ENCODE measurements at places on chromosomes 3 and 15.
A peak's percentile ranks its signal among the peaks of the same experiment; 100 is the strongest.

GRCh38 chr3:57086201-57086600 lies 25.7 kb downstream of the SPATA12 start:
- no peak for DNase-seq

DNA sequence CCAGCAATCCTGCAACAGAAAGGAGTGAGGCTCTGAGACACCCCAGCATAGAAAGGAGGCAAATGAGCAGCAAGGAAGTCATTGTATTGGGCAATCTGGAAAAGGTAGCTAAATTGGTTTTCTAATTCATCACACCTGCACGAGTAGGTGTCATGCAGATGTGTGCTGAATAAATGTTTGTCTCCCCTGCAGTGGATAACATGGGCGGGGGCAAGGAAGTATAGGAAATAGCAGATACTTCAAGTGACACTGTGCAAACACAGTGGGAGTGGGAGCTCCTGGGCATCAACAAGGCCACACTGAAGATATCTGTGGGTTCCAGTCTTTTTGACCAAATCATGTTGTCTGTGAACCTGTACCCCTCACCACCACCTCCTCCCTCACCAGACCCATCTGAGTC lies 14.4 kb upstream of the HTR3E start:
- no peak for DNase-seq

DNA sequence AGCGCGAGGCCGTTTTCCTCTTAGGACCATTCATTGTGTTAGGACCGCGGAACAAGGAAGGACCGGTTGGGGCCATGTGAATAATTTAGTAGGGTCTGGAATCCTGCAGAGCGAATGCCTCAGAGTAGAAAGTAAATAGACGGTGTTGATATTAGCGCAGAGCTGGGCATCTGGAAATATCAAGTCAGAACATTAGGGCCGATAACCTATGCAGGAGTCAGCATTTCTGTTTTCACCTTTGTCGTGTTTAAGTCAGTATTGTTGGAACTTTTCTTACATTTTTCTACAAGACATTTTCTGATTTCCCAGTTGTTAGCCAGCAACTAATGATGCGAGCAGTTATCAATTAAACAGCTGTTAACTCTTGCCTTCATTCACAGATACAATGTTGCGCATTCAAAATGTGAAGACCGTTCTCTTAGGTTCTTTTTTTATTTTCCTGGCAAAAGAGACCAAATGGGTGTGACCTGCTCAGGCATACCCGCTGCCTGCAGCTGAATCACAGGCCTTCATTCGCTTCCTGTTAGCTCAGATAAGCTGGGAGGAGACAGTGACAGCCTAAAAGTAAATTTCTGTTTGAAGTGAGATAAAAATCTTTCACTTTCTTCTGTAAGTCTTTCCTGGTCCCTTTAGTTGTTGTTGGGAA lies 966 bp upstream of the PKM start:
- peak; percentile 93 for DNase-seq

DNA sequence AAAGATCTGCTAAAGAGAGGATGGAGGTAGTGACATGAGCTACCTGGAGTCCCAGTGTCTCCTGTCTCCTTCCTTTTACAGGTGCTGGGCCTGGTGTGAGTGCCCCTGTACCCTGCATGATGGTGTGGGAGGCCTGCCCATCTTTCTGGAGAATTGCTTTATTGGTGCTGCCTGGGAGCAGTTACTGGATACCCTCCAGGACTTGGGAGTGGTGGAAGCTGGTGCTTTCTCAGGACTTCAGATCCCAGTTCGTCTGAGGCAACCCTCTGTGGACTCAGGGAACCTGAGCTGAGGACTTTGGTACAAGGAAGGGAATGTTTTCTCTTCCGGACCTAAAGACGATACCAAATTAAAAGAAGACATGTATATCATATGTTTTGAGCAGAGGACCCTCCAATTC lies 18.3 kb upstream of the NUDT16 start:
- DNase-seq: no peak

DNA sequence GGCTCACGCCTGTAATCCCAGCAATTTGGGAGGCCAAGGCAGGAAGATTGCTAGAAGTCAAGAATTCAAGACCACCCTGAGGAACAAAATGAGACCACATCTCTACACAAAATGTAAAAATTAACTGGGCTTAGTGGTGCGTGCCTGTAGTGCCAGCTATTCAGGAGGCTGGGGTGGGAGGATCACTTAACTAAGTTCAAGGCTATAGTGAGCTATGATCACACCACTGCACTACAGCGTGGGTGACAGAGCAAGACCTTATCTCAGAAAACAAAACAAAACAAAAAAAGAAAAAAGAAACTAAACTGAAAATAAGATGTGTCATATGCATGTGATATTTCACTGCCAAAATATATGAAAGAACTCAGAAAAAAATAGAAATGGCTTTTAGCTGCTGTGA lies 243.3 kb upstream of the CCDC54 start:
- DNase-seq: no peak

DNA sequence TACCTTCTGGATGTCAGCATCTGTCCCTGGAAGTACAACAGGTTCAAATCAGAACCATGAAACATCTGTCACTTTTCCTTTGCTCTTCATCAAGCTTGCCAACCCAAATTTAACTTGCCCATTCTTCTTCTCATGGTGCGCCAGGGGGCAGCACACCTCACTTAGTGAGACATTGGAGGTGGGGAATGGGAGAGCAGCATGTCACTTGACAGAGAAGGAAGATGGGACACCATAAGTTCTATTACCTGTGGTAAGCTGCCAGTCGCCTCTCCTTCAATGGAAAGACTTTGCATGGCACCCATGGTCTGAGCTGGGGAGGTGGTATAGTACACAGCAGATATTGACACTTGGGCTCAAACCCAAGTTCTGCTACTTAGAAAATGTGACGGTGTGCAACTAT lies 2.9 kb downstream of the SCN5A start:
- DNase-seq: peak; percentile 84

DNA sequence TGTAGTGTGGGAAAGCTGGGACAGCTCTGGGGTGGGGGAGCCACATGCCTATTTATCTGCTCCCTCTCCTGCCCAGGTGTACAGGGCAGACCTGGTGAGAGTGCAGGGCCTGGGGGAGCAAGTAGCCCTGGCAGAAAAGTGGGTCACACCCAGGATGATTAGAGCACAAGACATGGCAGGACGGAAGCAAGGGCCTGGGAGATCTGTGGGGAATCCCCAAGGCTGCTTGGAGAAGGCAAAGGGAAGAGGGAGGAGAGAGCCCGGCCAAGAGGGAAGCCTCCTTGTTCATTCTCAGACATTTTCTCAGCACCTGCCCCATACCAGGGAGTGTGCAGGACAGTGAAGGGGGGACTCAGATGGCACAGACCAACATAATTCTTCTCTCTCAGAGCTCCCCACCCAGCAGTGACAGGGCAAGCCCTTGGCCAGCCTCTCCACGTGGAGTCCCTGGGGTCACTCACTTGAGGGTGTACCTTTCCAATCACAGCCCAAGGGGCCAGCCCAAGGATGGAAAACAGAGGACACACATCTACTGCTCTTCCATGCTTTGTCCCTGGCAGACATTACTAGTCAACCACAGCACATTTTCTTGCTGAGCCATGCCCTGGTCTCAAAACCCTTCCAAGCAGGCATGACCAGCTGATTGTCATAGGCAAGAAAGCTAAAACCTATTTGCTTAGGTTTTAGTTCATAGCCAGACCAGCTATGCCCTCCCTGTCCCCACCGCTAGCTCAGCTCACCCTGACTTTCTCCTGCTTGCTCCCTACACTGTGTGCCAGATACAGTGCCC lies 4.9 kb upstream of the DUSP7 start:
- DNase-seq: no peak

DNA sequence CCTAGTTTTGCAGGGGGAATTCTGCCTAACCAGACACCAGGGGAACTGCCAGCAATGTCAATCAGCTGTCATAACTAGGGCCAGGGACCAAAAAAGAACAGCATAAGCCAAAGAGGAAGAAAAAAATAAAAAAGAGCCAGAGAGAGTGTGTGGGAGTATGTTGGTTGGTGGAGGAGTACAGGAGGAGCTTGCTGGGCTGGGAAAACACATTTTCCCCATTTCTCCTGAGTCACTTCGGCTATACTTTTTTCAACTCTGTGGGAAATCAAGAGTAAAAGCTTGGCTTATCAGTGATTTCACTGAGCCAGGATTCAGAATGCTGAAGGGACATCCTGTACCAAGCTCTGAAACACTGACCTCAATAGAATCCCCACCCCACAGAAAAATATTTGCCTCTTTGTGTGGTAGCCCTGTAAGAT lies 144.7 kb upstream of the DPH6 start:
- no peak for DNase-seq

GRCh38 chr3:170636400-170636973 lies 50.6 kb upstream of the SLC7A14 start:
- no peak for DNase-seq

DNA sequence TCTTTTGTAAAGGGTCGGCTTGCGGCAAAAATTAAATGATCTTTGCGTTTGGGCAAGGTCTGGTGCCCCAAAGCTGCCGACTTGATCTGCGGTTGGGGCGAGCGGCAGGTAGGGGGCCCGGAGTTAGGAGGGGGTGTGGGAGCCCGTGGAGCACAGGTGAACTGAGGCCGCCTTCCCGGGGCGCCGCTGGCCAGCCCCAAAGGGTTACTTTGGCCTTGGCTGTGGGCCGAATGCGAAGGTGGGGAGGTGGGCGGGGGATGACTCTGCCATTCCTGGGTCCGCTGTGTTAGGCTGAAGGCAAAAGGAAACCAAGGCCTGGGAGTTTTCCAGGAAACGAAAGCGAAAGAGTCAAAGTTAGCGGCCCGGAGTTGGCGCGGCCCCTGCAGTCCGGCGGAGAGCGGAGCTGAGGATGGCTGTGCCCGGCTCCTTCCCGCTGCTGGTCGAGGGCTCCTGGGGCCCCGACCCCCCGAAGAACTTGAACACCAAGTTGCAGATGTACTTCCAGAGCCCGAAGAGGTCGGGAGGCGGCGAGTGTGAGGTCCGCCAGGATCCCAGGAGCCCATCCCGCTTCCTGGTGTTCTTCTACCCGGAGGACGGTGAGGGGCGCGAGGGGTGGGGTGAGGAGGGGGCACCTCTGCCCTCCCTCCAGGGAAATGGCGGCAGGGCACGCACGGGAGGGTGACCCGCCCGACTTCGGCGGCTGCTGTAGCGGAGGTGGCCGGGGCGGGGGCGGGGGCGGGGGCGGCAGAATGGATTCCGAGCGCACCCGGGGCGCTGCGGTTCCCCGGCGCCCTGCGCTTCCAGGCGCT lies at the start of gene PARP14:
Gene PARP14, plus strand, starts transcription at position 365 of the 809 bp plus-strand sequence. Its CDS starts 45 bp downstream, at position 410.
- peak; percentile 71 for DNase-seq

- DNase-seq: no peak
Measured at GRCh38 chr3:52396011-52396906, 48.6 kb downstream of the SEMA3G start.

GRCh38 chr3:184821034-184821433 lies 9.1 kb downstream of the VPS8 start:
- no peak for DNase-seq

- DNase-seq: no peak
Measured at GRCh38 chr15:39456582-39457330, 124.1 kb upstream of the THBS1 start.

- peak; percentile 73 for DNase-seq
Measured at GRCh38 chr15:33852570-33852969, 115.7 kb upstream of the CHRM5 start.

- no peak for DNase-seq
Measured at GRCh38 chr3:126649556-126650092, 5.3 kb downstream of the TXNRD3 start.

DNA sequence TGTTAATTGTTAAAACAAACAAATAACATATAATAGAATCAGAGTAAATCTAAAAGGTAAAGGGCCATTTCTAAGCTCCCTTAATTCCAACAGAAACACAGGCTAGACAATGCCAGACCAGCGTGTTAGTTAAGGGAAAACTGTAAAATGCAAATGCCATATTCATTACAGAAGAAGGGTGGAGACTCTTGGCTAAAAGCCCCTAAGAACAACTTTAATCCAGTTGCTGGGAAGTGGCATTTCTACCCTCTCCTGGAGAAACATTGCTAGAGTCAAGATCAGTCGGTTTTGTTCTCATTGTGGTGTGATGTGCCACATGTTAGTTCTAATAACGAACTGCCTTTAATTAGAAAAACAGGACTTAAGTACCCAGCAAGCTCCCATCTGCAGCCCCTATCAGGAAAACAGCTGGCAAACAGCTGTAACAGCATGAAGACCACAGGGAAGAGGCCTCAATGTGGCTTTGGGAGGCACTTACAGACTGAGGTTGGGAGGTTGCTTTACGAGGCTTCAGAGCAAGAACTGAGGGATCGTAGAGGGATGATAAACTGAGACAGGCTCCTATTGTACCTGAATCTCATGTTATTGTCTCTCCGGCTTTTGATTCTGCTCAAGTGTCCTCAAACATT lies 1134.8 kb downstream of the ROBO1 start:
- DNase-seq: peak; percentile 44
